Activated B cell treated with CpG ODN at 0.5 μM for 24 hours (primary cell): ENCODE measurements at places on chromosomes 4 and X.

- no peak for DNase-seq
- H3K27ac ChIP-seq = no peak overlapping the region
- no peaks in the 10 kb centered on the region for H3K36me3 ChIP-seq
- peaks cover 2% of the 10 kb centered on the region for H3K27me3 ChIP-seq
- H3K4me1 ChIP-seq = no peaks in the 10 kb centered on the region
Measured at GRCh38 chrX:46330981-46331380, 214.2 kb downstream of the ZNF674 start.

- no peaks in the 10 kb centered on the region for H3K36me3 ChIP-seq
- peak overlapping the region; percentile 75 for H3K4me3 ChIP-seq
- DNase-seq = no peak
- H3K4me1 ChIP-seq = peaks cover 6% of the 10 kb centered on the region
- no peak overlapping the region for H3K27ac ChIP-seq
Measured at GRCh38 chrX:30971774-30972603, 82.9 kb upstream of the TAB3 start.

- H3K27me3 ChIP-seq = no peaks in the 10 kb centered on the region
- H3K36me3 ChIP-seq = no peaks in the 10 kb centered on the region
- H3K27ac ChIP-seq = no peak overlapping the region
- no peak for DNase-seq
Measured at GRCh38 chr4:84091266-84091665, 407.8 kb downstream of the NKX6-1 start.

GRCh38 chr4:70008771-70009170 lies 13.0 kb downstream of the STATH start:
- no peaks in the 10 kb centered on the region for H3K27me3 ChIP-seq
- H3K27ac ChIP-seq = no peak overlapping the region
- no peaks in the 10 kb centered on the region for H3K4me1 ChIP-seq
- no peak for DNase-seq
- no peak overlapping the region for H3K4me3 ChIP-seq

DNA sequence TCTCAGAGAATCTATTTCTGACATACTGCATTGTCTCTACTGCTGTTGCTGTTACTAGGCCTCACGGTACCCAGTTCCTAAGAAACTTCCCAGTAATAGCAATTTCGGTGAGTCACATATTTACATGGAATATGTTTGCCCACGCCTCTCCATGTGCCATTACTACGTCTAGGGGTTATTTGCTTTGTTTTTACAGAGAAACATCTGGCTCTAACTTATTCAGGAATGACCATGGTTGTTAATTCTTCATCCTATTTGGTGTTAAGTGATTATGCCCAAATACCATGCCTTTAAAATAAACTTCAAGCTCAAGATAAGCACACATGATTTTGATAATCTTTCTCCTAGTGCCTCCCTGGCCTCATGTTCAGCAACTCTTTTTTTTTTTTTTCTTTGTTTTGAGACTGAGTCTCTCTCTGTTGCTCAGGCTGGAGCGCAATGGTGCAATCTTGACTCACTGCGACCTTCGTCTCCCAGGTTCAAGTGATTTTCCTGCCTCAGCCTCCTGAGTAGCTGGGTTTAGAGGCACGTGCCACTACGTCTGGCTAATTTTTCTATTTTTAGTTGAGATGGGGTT lies 101.0 kb upstream of the HS3ST1 start:
- no peak overlapping the region for H3K27ac ChIP-seq
- H3K36me3 ChIP-seq = no peaks in the 10 kb centered on the region
- DNase-seq = no peak
- H3K27me3 ChIP-seq = peaks cover under 1% of the 10 kb centered on the region

- H3K36me3 ChIP-seq = no peaks in the 10 kb centered on the region
- H3K4me1 ChIP-seq = no peaks in the 10 kb centered on the region
- no peak overlapping the region for H3K4me3 ChIP-seq
- no peaks in the 10 kb centered on the region for H3K27me3 ChIP-seq
Measured at GRCh38 chrX:38004046-38004445, 2.3 kb upstream of the SYTL5 start.

GRCh38 chrX:38860106-38861013 lies 59.1 kb downstream of the MID1IP1 start:
- H3K36me3 ChIP-seq = no peaks in the 10 kb centered on the region
- no peaks in the 10 kb centered on the region for H3K27me3 ChIP-seq
- H3K27ac ChIP-seq = no peak overlapping the region
- H3K4me3 ChIP-seq = no peak overlapping the region
- DNase-seq = no peak

DNA sequence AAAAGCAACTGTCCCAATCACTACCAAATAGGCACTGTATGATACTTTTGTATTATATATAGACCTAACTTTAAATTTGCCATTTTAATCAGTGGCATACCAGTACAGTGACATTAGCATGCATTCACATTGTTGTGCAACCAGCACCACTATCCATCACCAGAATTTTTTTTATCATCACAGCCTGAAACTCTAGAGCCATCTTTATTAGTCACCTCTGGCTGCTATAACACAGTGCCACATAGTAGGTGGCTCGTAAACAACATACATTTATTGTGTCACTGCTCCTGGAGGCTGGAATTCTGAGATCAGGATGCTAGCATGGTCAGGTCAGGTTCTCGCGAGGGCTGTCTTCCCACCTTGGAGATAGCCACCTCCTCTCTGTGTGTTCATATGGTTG lies 188.4 kb upstream of the GALNT7 start:
- no peak overlapping the region for H3K4me3 ChIP-seq
- H3K36me3 ChIP-seq = no peaks in the 10 kb centered on the region
- no peak for DNase-seq
- peaks cover 8% of the 10 kb centered on the region for H3K27me3 ChIP-seq
- H3K27ac ChIP-seq = no peak overlapping the region
- H3K4me1 ChIP-seq = no peaks in the 10 kb centered on the region

DNA sequence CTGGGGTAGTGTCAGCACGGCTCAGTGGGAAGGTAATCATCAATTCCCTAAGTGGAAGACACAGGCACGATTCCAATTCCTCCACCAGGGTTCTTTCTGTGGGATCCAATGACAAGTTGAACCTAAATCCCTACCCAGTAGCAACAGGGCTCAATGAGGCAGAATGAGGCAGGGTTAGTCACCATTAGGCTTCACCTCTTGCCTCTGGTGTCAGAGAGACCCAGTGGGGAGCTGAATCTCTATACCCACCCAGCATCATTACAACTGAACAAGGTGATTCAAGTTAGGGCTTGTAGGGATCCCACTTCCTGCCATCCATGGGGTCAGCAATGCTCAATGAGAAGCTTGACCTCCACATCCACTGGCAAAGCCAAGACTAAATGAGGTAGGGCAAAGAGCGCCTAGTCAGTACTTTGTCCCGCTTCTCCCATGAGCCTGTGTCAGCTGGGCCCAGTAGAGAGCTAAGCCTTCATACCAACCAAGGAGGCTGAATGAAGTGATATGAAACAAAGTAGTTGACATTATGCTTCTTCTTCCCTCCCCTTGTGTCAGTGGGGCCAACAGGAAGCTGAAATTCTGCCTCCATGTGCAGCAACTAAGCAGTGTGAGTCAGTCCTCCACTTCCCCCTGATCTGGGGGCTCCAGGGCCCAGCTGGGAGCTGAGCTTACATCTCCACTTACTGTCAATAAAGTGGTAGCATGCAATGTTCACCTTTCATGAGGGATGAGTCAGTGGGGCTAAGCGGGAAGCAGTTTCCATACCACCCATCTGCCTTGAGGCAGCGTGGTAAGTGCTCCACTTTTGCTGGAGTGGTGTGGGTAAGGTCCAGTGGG lies 36.4 kb upstream of the RBM41 start:
- H3K4me1 ChIP-seq = no peaks in the 10 kb centered on the region
- H3K27me3 ChIP-seq = no peaks in the 10 kb centered on the region
- no peak for DNase-seq
- peaks cover 3% of the 10 kb centered on the region for H3K36me3 ChIP-seq

DNA sequence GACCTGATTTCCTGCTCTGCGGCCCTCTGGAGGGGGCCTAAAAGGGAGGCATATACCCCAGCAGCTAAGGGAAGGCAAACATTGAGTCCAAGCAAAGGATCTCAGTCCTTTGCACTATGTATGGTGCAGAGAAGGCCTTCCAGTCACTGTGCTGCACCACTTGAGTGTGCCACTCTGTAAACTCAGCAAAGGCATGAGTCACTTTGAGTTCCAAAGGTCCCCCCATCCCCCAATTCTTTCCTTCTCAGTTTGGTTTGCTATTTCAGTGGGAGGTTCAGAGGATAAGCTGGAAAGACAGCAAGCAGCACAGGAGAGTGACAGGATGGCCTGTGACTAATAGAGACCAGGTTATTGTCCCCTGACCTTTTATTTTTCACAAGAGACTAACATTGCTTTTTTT lies 131.3 kb downstream of the FHDC1 start:
- H3K27ac ChIP-seq = no peak overlapping the region
- no peaks in the 10 kb centered on the region for H3K27me3 ChIP-seq
- no peaks in the 10 kb centered on the region for H3K4me1 ChIP-seq
- H3K36me3 ChIP-seq = no peaks in the 10 kb centered on the region

DNA sequence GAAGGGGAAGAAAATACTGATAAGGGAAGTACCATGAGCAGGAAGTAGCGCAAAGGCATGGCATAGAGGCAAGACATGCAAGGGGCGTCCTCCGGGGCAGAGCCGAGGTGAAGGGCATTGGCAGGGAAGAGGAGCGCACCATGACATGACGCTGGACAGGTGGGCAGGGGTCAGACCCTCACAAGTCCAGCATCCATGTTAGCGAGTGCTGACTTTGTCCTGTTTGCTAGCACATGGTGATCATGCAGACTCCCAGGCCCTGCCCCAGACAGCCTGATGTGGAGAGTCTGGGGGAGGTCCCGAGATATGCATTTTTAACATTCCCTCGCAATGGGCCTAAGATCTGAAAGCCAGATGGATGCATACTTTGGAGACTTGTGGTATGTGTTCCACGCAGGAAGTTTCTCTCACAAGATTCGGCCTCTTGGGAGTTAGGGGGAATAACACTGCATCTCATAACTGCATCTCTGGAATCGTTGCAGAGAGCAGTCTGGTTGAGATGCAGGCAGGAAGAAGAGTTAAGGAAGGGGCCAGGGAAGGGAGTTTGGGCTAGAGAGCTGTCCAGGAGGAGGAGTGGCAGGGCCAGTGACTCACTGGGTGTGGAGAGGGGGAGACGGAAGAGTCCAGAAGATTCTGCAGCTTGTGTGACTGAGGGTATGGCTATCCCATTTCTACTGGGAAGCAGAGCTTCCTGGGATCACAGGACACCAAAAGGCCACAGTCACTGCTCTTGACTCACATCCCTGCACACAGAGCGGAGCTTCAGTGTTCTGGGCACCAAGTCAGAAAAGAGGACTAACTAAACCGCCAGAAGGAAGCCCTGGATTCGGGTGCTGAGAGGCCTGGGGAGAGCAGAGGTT lies 59.7 kb downstream of the FAM184B start:
- no peaks in the 10 kb centered on the region for H3K36me3 ChIP-seq
- H3K4me1 ChIP-seq = no peaks in the 10 kb centered on the region
- H3K27ac ChIP-seq = no peak overlapping the region

GRCh38 chr4:8106451-8107025 lies 52.1 kb downstream of the ABLIM2 start:
- no peak for DNase-seq
- H3K36me3 ChIP-seq = no peaks in the 10 kb centered on the region
- H3K4me1 ChIP-seq = no peaks in the 10 kb centered on the region
- H3K27me3 ChIP-seq = peaks cover 10% of the 10 kb centered on the region
- no peak overlapping the region for H3K4me3 ChIP-seq
- no peak overlapping the region for H3K27ac ChIP-seq

- no peak overlapping the region for H3K27ac ChIP-seq
- DNase-seq = no peak
Measured at GRCh38 chr4:69744157-69744478, 16.3 kb downstream of the SULT1B1 start.
